ENCODE measurements at places on chromosomes 2 and 18.

DNA sequence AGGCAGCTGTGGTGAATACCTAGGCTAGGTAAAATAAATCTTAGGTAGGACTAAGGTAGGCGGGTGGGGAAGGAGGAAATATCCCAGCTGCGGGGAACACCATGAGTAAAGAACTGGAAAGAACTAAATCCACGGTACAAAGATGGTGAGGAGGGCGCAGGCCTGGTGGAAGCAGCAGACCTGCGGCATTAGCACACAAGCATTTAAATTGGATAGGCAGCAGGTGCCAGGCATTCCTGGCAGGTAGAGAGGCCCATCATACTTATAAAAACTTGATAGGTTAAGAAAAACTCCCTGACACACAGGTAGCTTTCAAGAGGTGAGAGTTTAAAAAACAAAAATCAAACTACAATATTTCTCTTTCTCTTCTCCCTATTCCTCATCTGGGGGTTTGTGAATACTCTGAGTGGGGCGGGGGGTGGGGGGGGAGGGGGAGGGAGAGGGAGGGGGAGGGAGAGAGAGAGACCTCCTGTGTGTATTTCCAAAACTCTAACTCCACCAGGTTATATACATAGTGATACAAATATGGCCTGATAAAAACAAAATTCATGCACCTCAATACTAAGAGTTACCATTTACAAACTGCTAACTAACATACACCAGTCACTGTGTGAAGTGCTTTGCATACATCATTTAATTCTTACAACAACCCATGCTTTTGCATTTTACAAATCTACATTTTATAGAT is 13.5 kb downstream of the AAK1 start:
- no peak for DNase-seq

DNA sequence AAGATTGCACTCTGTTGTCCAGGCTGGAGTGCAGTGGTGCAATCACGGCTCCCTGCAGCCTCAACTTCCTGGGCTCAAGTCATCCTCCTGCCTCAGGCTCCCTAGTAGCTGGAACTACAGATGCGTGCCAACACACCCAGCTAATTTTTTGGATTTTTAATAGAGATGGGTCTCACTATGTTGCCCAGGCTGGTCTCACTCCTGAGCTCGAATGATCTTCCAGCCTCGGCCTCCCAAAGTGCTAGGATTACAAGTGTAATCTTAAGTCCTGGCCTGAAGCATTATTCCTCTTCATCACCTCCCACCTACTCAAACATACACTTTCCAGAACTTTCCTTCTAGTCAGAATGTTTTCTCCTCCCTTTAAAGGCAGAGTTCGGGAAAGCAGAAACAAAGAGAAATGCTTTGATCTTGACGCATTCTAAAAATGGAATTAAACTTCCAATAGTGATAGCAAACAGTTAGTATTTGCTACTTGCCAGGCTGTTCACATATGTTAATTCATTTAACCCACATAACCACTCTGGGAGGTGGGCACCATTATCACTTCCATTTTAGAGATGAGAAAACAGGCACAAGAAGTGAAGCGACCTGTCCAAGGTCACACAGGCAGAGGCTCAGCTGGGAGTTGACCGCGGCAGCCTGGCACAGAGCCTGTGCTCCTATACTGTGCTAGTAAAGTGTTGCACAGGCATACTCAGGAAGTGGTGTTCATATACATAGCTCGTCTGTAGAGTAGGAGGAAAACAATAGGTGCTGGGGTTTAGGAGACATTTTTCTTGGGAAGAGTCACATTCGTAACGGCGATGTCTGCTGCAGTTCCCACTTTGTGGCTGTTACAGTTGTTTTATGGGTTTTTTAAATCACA is 24.6 kb downstream of the TEX44 start:
- DNase-seq: no peak

DNA sequence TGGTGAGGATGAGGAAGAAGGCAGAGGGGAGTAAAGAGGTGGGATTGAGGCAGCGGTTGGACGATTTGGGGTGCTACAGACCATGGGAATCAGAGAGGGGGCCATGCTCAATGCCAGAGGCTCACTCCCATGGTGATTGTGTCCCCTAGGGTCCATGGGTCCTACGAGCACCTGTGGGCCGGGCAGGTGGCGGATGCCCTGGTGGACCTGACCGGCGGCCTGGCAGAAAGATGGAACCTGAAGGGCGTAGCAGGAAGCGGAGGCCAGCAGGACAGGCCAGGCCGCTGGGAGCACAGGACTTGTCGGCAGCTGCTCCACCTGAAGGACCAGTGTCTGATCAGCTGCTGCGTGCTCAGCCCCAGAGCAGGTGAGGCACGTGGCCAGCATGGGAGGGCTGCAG is 5.2 kb downstream of the CAPN10 start:
- no peak for DNase-seq

GRCh38 chr2:200540793-200541192 is 14.8 kb downstream of the SGO2 start:
- no peak for DNase-seq

DNA sequence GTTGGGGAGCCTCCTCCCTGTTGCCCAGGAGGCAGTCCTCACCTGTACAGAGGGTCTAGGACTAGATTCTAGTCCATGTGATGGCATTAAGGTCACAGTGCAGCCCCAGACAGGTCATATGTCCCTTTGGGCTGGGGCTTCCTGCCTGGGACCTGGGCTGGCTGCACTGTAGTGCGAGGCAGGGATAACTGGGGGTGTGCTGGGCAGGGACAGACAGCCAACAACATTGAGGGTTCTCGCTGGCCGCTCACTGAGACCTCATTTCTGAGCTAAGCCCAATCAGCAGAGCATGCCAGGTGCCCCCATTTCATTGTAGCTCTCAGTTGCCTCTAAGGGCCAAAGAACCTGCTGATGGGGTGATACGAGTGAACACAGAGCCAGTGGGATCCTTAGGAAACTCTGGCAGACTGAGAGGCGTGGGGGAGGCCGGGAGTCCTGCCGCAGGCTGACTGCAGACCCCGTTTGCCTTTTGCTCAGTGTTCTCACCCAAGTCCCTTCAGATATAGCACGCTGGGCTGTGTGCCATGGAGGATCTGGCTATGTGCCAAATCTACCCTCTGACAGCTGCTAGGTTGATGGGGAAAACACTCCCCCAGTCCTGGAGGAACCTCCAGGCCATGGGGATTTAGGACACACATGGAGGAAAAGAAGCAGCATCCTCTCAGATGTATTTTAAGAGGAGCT is 51.9 kb downstream of the DYSF start:
- DNase-seq: no peak

GRCh38 chr18:2510416-2510815 is 60.9 kb downstream of the METTL4 start:
- DNase-seq: no peak

DNA sequence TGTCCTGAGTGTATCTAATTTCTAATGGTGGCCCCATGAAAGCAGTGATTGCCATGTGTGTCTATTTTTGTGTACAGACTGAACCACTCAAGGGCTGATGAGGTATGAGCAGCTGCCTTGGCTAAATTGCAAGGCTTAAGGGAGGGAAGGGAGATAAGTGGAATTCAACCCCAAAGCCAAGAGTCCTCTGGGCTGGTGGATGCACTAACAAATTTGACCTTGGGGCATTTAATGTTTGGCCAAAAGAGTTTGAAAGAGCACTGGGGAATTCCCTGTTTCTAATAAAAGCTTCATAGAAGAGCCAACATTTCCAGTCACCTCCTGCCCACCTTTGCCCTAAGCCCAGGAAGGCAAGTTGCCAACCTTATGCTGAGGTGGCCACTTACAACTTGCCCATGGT is 172.1 kb downstream of the SETBP1 start:
- DNase-seq: no peak

Measured in effector memory CD4-positive, alpha-beta T cell (primary cell).